Activated naive CD4-positive, alpha-beta T cell treated with anti-CD3 and anti-CD28 coated beads for 36 hours (primary cell): ENCODE measurements at places on chromosomes 3 and 15. TPM values are rescaled to one million over a fixed set of nuclear protein-coding genes. Genes with fewer than 3 reads are reported as not detected.
A peak's percentile ranks its signal among the peaks of the same experiment; 100 is the strongest.

- no peak overlapping the region for H3K27ac ChIP-seq
- no peak overlapping the region for H3K4me3 ChIP-seq
- peaks cover 9% of the 10 kb centered on the region for H3K4me1 ChIP-seq
- H3K27me3 ChIP-seq, result no peaks in the 10 kb centered on the region
Observed at GRCh38 chr3:112685420-112685819, 44.5 kb upstream of the CCDC80 start.

AADAC gene
- not detected for total RNA-seq

DNA sequence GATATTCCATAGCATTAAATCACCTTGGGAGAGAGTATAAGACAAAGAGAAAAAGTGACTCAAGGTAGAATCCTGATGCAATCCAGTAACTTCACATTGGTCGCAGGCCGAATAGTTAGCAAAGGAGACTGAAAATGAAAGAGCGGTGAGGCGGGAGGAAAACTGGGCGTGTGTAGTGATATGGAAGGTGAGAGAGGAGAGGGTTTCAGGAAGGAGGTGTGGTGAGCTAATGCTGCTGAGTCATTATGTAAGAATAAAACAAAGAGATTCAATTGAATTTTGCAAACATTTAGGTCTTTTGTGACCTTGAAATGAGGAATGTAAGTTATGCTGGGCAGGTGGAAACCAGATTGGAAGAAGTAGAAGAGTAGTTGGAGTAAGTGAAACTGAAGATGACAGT, 235.3 kb downstream of the C3orf38 start:
- H3K27me3 ChIP-seq, result peaks cover 2% of the 10 kb centered on the region
- H3K4me1 ChIP-seq, result peaks cover 10% of the 10 kb centered on the region
- H3K36me3 ChIP-seq, result no peaks in the 10 kb centered on the region
- no peak overlapping the region for H3K4me3 ChIP-seq
- DNase-seq, result peak; percentile 4

- no peaks in the 10 kb centered on the region for H3K36me3 ChIP-seq
- no peak for DNase-seq
- H3K27ac ChIP-seq, result no peak overlapping the region
- peaks cover 3% of the 10 kb centered on the region for H3K4me1 ChIP-seq
Observed at GRCh38 chr3:194298331-194299227, 52.5 kb downstream of the CPN2 start.
